ENCODE measurements at places on chromosomes 7 and 10.

DNA sequence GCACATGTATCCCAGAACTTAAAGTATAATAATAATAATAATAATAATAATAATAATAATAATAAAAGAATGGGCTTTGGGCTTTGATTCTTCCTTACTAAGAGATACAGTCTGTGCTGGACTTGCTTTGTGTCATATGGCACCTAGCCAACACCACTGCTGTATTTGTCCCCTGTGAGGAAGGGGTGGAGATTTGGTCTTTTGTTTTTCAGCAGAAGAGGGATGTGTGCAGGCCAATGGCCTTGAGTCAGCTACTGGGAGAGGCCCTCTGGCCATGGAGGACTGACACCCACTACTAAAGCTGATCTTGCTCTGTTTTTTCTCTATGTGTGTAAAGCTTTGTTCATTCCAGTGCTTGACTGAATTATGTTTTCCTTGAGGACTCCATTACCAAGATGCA lies 573.0 kb upstream of the PCDH15 start:
- DNase-seq = no peak

DNA sequence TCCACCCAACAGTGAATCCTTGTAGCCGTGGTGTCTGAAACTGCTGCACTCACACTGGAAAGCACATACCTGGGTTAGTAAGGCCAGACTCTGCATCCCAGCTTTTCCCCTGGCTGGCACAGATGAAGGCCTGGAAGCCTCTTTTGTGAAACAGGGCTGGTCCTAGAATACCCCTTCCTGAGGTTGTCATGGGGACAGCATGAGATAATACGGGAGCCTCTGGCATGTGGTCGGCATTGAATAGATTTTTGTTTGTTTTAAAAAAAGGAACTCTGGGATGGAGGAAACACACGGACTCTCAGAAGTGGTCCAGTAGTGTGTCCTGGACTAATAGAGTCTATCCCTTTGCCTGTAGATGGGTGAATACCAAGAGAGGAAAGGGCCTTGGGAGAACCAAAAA lies 129.7 kb downstream of the TMEM178B start:
- no peak for DNase-seq

GRCh38 chr10:105288026-105288425 lies 646.9 kb downstream of the SORCS3 start:
- no peak for DNase-seq

DNA sequence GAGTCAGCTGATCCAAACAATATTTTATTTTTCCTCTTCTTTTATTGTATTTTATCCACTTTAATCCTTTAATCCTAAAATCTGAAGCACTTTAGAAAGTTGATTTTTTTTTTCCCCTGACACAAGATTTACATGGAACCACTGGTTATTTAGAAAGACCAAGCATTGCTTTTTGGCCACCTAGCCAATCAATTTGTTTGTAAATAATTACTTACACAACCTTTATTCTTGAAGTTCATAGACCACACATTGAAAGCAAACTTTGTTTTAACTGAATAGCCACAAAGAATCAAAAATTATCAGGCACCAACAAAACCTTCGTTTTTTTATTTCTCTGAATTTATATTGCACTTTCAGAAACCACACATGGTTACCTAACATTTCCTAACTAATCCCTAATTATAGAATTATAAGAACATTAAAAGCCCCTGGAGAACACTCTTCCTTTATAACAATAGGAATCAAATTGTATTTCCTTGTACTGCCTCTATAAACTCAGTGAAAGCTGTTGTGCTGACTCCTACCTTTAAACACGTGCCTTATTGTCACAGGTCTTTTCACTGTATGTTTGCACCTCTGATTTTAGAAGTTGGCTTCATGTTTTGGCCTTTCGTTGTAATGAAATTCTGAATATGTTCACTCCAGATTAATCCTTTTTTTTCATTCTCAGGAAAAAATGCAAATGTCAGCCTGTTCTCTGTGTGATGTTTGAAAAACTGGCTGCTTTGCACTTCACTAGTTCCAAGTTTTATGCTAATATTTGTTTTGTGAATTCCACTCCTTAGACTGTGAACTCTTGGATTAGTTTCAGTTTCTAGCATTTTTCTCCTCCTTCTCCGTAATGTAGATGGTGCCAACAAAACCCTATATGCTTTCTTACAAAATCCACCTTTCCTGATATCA lies 1511.9 kb downstream of the REEP3 start:
- no peak for DNase-seq

DNA sequence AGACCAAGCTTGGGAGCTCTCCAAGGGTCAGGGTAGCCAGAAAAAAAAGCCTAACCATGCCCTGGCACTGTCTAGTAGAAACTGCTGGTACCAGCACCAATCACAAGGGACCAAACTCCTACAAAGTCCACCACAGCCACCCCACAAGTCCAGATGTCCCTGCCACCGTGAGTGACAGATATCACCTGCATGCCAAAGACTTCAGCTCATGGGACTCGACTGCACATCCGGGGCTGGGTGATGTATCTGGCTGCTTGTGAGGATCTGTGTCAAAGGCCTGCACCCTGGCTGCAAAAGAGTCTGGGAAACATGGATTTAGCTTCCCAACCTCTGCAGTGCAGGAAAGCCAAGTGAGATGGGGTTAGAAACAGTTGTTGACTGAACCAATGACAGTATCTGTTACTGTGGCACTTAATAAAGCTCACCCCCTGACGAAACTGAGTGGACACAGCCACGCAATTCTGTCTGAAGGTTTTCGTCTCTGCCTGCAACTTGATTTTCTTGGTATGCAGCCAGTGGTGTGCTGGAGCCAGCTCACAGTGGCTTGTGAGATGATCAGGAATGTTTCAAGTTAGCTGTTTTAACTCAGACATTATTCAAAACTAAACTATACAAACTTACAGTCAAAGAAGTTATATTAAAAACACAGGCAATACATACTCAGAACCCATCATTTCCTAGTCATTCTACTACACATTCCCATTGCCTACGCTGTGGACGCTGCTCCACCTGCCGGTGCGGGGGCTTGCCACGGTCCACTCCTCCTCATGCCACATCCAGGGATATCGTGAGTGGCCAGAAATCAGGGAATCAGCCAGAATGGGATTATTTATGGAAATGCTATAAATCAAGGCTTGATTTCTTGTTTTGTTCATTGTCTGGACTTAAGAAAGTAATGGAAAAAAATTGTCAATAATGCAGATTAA lies 9.2 kb downstream of the ZNF488 start:
- DNase-seq = no peak

GRCh38 chr10:21522631-21523406 lies 2.7 kb downstream of the SKIDA1 start:
- DNase-seq = peak; percentile 63

- no peak for DNase-seq
These were observed 8.4 kb upstream of the TMEM254 start for GRCh38 chr10:80070057-80070456.

- DNase-seq = no peak
These were observed 57.3 kb downstream of the MKX start for GRCh38 chr10:27688276-27688675.

DNA sequence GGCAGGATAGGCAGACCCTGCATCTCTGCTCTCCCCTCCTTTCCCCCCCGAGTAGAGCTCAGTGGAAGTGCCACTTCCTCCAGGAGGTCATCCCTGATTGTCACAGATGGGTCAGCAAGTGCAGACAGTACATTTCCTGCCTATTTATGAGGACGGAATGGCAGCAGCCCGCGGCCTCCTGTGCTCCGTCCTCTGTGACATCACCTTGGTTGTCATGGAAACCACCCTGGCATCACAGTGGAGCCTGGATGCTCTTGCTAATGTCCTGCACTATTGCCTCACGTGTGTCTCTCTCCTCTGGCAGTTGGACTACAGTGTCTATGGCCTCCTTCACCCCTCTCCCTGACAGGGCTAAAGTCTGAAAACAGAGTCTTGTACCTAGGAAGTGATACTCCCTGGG lies 148.6 kb downstream of the SH3PXD2A start:
- no peak for DNase-seq

- DNase-seq = no peak
These were observed 224.4 kb downstream of the C7orf25 start for GRCh38 chr7:42687211-42688055.

DNA sequence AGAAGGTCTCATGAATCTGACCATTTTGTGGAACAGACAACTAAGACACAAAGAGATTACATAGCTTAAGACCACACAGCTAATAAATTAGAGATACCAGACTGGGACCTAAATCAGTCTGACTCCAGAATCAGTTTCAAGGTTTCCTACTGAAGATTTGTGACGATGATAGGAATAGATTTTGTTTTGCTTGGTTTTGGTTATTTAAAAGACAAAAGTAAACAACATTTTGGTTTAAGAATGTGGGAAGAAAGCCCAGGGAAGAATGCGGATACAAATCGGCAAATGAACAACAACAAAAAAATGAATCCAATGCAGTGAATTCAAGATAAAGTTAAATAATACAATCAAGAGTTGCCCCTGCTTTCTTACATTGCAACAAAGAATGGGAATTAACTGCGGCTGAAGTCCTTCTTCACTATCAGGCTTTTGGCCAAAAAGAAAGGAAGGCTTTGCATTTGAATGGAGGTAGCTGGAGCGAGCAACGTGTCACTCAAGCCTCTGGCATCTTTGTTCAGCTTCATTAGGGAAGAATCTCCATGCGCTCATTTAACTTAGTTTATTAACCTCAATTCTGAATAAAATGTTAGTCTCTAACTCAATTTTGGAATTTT lies 210.8 kb downstream of the ADAM12 start:
- no peak for DNase-seq

DNA sequence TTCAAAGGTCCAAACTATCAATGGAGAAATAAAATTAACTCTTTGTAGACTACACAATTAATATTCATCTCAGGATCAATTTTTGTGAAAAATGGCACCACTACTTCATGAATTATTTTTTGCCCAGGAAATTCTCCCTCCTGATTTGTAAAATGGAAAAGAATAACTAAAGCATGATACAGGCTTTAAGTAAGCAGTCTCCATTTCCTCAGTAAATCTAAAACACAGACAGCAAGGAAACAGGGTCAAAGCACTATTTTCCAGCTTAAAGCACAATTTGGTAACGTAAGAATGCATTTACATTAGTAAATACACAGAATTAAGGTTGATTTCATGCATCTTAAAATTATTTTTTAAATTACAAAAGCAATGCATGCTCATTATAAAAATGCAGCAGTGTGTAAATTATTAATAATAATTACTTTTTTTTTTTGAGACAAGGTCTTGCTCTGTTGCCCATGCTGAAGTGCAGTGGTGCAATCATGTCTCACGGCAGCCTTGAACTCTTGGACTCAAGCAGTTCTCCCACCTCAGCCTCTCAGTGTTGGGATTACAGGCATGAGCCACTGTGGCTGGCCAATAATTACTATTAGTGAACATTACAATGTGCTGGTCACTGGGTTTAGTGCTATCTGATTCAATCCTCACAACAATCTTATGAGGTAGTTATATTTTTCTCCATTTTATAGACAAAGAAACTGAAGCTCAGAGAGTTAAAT lies 26.1 kb upstream of the VCL start:
- no peak for DNase-seq

GRCh38 chr7:133830081-133830480 lies 297.1 kb upstream of the LRGUK start:
- DNase-seq = no peak

DNA sequence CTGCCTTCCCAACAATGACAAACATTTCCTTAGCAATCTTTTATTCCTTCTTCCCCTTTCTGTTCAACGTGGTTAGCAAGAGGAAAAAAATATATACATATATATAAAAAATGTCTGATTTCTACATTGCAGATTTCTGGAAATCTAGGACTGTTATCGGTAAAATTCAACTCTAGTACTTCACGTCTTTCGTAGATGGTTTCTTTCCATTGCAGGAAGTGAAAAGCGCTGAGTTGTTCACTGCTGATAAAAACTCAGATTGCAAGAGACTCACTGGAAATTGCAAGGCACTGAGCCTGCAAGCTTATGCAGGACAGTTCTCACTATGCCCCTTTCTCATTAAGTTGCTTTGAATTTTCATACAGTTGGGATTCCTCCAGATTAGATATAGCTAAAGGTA lies 23.9 kb downstream of the KIN start:
- DNase-seq = peak; percentile 71

- no peak for DNase-seq
These were observed 26.8 kb downstream of the GOLGA7B start for GRCh38 chr10:97876402-97876801.

DNA sequence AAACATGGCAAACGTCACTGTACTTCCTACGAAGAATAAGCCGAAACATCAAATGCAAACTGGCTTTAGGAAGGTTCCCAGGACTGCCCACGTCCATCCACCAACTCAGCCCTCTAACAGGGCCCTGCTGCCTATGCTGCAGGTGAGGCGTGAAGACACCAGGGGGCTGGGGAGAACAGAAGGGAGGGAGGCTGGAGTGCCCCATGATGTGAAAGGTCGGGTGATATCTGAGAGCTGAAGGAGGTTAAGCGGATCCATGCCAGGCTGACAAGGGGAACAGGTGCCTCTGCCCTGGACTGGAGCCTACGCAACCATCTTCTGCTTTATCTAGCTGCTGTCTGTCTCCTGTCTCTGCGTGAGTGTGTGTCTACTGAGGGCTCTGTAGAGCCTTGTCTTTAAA lies 40.2 kb upstream of the ATP6V0A4 start:
- DNase-seq = no peak

DNA sequence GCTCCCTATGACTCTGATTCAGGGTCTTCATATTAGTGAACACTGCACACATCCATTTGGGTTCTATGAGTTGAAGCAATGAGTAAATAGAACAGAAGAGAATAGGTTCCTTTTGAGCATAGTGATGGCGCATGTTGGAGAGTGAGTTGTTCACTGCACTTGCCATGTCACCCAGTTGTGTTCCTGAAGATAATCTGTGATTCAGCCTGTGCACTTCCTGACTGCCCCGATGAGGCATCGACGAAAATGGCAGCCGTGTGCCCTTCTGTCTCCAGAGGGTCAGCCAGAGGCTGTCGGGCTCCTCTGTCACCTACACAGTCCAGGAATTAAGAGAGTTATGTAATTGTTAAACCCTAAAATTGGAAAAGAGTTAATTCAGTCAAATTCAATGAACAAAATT lies 94.7 kb downstream of the GALNT11 start:
- no peak for DNase-seq

DNA sequence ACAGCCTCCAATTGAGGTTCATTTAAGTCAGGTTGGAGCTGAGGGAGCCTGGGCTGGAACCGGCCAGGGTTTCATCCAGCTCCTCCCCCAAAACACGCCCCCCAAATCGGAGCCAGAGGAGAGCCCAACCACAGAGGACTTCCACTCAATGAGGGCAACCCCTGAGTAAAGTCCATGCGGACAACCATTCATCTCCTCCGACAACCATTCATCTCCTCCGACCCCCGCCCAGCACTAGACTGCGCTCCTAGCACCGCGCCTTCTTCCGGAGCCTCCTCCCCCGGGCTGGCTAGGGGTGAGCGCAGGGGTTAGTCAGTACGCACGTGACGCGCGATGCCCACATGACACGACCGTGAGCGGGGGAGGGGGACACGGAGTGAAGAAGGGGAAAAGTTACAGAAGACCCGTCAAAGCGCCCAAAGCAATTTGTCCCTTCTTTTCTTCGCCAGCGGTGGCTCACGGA lies 1.4 kb downstream of the MAGI2 start:
- DNase-seq = peak; percentile 83

DNA sequence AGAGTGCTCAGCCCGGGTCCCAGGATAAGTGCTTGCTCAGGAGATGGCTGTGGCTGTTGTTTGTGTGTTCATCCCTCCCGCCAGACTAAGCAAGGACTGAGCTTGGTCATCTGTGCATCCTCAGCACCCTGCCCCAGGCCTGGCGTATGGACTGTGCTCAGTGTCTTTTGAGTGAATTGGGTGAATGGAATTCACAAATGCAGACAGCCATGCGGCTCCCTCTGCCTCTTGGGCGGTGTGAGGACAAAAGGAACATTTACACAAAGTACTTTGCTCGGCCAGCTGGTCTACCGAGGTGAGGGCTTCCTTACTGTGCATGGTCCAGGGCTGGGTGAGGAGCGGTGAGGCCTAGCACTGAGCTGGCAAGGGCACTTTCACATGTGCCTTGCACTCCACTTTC lies 120.2 kb downstream of the CDH23 start:
- no peak for DNase-seq

Measured in hematopoietic multipotent progenitor cell treated with erythropoietin and hydrocortisone succinate and interleukin-3 and kit ligand, for 4 days (in vitro differentiated cells).